ENCODE measurements at places on chromosomes 11 and 22. TPM values are rescaled to one million over a fixed set of nuclear protein-coding genes. Genes with fewer than 3 reads are reported as not detected.

The FJX1 gene
- total RNA-seq, result 26.0 TPM

The ISX gene
- not detected for total RNA-seq

The HPS4 gene
- total RNA-seq, result 15.8 TPM

The CDC42BPG gene
- total RNA-seq, result 0.18 TPM

The KRTAP5-11 gene
- not detected for total RNA-seq

The ANO3 gene
- total RNA-seq, result not detected

The SYT8 gene
- 0.09 TPM for total RNA-seq

The ESAM gene
- total RNA-seq, result 70.7 TPM

The NEFH gene
- 0.63 TPM for total RNA-seq

The GRM5 gene
- 0.18 TPM for total RNA-seq

The JHY gene
- total RNA-seq, result 1.0 TPM

The ACRV1 gene
- not detected for total RNA-seq

The KRTAP5-8 gene
- total RNA-seq, result not detected

The CSNK2A3 gene
- total RNA-seq, result 0.99 TPM

The YAP1 gene
- 33.2 TPM for total RNA-seq

The MYO18B gene
- total RNA-seq, result 0.09 TPM

The PDGFB gene
- total RNA-seq, result 95.6 TPM

The INS gene
- total RNA-seq, result not detected

The OR51E1 gene
- not detected for total RNA-seq

The LDHAL6A gene
- total RNA-seq, result not detected

The DRICH1 gene
- total RNA-seq, result 0.09 TPM

The CECR2 gene
- 0.19 TPM for total RNA-seq
